ENCODE measurements at places on chromosomes 12 and 14. TPM values are rescaled to one million over a fixed set of nuclear protein-coding genes. Genes with fewer than 3 reads are reported as not detected.
A peak's percentile ranks its signal among the peaks of the same experiment; 100 is the strongest.

DNA sequence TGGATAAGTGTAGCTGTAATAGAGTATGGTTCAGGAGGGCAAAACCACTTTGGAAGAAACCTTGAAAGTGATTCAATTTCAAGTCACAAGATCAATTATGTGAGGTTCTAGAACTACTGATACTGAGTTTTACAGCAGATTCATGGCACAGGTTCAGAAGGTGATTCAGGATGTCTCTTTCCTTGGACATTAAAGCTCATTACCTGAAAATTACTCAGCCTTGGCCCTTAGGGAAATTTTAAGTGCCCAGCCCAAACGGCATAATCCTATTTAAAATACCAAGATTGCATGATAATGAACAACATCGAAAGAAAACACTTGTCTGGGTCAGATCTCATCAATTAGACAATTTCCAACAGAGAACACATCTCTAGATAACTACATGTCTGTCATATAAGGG lies 70.2 kb upstream of the SLC38A2 start:
- DNase-seq, result no peak

- DNase-seq, result no peak
These were observed 366.8 kb upstream of the ATXN7L3B start for GRCh38 chr12:74170645-74171477.

GRCh38 chr14:87629788-87630187 lies 363.2 kb downstream of the GALC start:
- DNase-seq, result no peak

DNA sequence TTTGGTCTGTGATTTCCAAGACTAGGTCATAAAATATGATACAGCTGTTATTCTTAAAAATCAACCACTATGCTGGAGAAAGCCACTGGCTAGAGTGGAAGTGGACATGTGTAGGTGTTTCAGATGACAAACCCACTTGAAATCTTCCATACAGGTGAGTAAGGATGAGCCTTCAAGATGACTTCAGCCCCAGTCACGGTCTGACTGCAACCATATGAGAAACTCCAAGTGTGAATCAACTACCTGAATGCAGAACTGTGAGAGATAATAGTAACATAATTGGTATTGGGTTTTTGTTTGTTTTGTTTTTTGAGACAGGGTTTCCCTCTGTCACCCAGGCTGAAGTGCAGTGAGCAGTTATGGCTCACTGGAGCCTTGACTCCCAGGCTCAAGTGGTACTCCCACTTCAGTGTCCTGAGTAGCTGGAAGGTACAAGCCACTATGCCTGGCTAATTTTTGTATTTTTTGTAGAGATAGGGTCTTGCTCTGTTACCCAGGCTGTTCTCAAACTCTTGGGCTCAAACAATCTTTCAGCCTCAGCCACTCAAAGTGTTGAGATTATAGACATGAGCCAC lies 273.3 kb upstream of the LRIG3 start:
- no peak for DNase-seq

GRCh38 chr12:68772714-68773113 lies 26.7 kb downstream of the SLC35E3 start:
- no peak for DNase-seq

DNA sequence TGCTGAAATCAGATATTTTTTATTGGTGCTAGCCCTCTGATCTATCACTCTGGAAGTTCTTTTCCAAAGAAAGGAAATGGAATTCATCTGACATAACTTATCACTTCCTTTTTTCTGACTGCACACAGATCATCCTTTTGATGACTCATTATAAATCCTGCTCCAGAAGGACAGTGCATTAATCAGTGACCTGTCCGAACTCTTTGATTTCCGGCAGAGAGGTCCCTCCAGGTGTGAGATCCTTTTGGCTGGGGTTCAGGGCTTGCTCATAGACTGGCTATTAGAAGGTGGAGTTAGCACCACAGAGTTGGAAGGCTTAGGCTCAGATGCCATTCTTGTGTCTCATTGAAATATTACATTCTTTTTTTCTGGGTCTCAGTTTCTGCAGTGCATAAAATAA lies 328.2 kb downstream of the ZFP36L1 start:
- peak; percentile 92 for DNase-seq

DNA sequence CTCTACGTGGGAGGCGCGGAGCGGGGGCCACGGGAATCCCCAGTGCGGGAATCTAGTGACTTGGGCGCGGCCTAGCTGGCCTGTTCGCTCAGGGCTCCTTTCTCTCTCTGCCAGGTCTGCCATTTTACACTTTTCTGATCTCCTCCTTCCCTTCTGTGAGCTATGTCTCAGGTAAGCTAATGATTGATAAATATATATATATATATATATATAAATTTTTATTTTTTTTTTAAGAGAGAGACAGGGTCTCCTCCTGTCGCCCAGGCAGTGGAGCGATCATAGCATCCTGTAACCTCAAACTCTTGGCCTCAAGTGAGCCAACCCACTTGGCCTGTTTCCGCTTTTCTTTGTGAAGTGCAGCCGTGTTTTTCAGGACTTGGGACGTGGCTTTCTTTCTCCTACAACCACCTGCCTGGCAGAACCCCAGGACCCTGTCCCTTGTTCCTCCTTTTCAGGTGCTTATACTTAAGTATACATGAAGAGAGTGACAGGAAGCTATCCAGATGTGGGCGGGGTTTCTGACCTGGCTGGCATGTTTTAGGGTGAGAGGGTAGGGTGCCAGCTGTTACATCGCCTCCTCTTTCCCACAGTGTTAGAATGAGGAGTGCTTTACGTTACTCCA lies 547 bp downstream of the ZNF140 start:
- no peak for DNase-seq

GRCh38 chr12:40011775-40012129 lies 94.1 kb downstream of the SLC2A13 start:
- DNase-seq, result no peak

GRCh38 chr12:124024263-124024678 lies 51.3 kb downstream of the ZNF664 start:
- no peak for DNase-seq

DNA sequence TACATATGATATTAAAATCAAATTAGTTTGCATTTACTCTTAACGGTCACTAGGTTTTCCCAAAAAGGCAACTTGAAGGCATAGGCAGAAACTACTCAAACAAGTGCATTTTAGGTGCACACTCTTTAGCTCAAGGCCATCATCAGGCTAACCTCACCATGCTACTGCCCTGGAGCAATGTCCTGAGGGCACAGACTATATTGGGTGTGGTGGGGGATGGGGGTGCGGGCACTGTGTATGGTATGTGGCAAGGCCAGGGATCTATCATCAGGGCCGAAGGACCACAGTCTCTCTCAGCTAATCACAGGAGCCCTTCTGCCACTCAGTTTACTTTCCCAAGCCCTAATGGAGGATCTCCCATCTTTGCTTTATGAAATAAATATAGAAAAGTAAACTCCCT lies 51.9 kb downstream of the SH2B3 start:
- no peak for DNase-seq

Gene DCN
- not detected for total RNA-seq

Gene TAS2R20
- total RNA-seq, result 0.05 TPM

Gene OR4E2
- not detected for total RNA-seq

Gene LPAR5
- total RNA-seq, result 0.27 TPM

Gene BCL7A
- 10.3 TPM for total RNA-seq

Gene RIN3
- 3.0 TPM for total RNA-seq

Gene SLC10A1
- total RNA-seq, result not detected

All from HT1080 (cell line).